ENCODE measurements at places on chromosomes 6 and 20.

- no peak for DNase-seq
These were observed 212.7 kb upstream of the QKI start for GRCh38 chr6:163201855-163202254.

- no peak for DNase-seq
These were observed 1.1 kb upstream of the PAQR8 start for GRCh38 chr6:52360601-52361413.

DNA sequence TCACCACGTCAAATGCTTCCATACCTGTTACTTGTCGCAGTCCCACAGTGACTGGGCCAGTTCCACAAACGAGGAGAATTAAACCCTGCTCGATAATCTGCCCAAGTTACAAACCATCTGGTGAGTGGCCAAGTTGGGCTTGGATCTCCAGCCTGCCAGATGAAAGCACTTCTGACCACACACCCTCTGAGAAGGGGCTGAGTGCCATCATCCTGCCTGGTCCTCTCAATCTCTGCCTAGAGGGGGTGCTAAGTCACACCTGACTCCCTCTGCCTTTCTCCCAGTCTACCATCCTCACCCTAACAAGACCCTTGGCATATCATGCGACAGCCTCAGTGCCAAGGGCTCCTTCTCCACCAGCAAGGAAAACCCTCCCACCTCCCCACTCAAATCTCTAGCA lies 15.8 kb downstream of the RRP36 start:
- no peak for DNase-seq

DNA sequence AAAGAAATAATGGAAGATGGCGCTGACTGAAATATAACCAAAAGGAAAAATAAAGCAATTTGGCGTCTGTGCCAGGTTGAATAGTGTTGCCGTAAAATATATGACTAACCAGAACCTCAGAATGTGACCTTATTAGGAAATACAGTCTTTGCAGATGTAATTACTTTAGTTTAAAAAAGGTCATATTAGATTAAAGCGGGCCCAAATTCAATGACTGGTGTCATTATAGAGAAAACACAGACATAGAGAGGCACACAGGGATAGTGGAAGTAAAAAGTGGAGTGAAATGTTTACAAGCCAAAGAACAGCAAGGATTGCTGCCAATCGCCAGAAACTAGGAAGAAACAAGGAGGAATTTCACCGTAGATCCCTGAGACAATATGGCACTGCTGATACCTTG lies 521.2 kb downstream of the FRK start:
- DNase-seq: no peak

- peak; percentile 86 for DNase-seq
These were observed 115.1 kb downstream of the QKI start for GRCh38 chr6:163529605-163530004.

- no peak for DNase-seq
These were observed 262.2 kb upstream of the TAB2 start for GRCh38 chr6:149055195-149055899.

DNA sequence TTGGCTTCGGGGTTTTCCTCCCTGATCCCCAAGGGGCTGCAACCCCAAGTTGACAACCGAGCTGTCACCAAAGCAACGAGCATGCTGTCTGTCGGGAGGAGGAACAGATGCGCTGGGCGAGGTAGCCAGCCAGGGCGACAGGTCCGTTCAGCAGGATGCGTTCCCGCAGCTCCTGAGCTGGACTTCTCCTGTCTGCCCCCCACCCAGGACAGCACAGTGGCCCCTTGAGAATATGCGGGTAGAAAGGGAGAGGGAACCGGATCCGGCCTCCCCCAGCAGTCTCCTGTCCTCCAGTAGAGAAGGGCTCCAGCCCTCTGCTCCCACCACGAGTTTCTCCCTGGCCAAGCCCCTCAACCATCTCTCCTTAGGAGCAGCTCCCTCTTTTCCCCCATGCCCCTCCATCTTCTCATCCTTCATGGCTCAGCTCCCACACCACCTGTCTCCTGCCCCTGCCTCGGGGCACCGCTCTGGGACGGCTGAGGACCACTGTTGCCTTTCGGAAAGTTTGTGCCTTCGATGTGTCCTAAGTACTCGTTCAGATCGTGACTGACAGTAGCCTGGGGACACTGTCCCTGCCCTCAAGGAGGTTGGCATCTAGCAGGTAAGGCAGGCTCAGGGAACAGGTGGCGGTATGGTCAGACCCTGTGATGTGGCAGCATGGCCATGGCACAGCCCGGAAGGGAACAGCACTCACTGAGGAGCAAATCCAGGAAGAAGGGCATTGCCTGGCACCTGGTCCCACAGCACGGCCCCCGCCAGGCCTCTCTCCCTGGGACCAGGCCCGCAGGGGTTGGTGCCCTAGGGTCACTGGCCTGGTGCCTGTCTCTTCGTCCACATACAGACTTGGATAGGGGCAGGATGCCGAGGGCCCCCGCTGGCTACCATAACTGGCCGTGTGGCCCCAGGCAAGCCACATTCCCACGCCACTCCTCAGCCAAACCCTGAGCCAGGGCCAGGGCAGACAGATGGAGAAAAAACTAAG lies 96.3 kb downstream of the ASXL1 start:
- no peak for DNase-seq

DNA sequence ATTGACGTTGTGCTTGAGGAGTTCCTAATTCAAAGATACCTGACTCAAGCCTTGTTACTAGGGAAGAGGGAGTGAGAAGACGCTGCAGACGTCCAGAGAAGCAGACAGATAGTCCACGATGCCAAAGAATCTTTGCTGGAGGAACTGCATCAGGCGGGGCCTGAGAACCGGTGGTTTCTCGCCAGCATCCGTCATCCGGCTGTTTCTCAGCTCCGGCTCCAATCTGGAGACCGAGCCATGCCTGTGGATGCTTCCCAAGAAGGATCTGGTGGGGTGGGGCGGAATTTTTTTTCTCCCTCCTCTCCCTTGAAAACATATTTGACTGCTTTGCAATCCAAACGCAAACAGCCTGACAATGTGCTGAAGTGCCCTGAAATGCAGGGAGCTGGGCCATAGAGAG lies 125.8 kb upstream of the SRSF6 start:
- DNase-seq: no peak

DNA sequence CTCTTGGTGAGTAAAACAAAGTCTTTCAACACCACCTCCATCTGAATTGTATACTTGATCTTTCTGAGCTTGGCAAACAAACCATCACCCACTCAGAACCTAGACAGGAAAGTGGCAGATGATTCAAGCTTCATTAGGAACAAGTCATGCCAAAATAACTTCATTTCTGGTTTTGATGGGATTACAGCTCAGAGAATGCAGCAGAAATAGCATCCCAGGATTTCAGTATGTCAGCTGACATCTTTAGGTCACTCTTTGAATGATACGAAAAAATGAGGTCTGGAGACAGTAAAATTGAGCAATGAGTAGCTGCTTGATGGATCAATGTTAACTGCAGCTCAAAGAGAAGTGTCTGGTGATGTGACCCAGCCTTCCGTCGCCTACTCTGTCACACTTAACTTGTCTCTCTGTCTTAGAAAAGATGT lies 92.4 kb downstream of the GJA10 start:
- no peak for DNase-seq

- peak; percentile 47 for DNase-seq
These were observed 143.7 kb upstream of the PTPN1 start for GRCh38 chr20:50366270-50367103.

DNA sequence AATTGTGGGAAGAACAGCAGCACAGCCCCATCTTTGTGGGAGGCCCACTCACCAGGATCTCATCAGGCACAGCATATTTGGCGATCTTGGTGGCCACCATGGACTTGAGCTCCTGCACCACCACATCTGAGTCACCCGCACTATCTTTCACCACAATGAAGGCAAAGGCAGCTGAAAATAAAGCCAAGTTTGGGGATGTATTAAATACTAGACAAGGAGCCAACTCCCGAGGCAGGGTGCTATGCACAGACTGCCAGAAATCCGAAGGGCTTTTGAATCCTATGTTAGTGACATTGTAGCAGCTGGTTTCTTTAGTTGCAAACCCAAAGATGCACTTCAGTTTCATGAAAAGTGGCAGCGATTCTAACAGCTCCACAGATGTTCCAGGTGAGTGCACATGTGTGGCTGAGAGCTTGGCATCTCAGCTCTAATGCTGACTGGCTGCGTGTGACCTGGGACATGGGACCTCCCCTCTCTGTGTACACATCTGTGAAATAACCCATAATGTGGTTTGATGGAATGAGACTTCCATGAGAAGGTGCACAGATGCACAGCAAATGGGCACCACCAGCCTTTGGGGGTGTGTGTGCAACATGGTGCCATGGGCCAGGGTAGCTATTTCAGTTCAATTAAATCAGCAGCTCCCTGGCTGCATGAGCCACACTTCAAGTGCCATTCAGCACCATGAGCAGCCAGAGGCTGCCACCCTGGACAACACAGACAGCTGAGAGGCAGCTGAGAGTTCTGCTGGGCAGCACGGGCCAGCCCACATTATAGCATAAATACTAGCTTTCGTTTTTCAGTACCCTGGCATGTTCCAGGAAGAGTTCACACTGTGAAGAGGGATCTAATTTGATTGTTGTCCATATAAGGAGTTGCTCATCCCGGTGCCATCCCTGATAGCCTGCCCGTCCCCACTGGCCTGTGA lies 16.9 kb upstream of the APMAP start:
- DNase-seq: no peak

All from mammary epithelial cell (primary cell).